ENCODE measurements at places on chromosomes 16 and 17. TPM values are rescaled to one million over a fixed set of nuclear protein-coding genes. Genes with fewer than 3 reads are reported as not detected.

DNA sequence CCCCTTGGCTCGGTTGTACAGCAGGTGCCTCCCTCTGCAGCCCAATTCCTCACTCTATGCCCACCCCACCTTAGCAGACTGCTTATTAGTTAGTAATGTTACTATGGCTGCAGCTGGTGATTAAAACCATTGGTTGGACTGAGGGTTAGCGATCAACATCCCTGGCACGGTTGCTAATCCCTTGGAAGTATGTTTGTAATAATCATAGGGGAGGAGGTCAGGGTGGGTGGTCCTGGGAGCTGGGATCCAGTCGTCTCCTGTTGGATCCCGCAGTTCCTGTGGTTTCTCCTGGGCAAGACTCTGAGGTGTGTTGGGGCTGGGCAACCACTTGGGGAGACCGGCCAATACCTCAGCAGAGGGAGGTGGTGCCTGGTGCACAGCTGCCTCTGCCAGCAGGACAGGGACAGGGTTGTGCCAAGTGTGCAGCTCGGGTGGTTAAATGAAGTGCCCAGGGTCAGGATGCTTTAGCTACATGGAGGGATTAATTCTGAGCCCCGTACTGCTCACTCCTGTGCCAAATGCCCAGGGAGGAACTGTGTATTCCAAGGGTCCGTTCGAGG, 38.0 kb downstream of the FZD2 start:
- no peak for DNase-seq

Gene SLC52A1
- not detected for total RNA-seq

DNA sequence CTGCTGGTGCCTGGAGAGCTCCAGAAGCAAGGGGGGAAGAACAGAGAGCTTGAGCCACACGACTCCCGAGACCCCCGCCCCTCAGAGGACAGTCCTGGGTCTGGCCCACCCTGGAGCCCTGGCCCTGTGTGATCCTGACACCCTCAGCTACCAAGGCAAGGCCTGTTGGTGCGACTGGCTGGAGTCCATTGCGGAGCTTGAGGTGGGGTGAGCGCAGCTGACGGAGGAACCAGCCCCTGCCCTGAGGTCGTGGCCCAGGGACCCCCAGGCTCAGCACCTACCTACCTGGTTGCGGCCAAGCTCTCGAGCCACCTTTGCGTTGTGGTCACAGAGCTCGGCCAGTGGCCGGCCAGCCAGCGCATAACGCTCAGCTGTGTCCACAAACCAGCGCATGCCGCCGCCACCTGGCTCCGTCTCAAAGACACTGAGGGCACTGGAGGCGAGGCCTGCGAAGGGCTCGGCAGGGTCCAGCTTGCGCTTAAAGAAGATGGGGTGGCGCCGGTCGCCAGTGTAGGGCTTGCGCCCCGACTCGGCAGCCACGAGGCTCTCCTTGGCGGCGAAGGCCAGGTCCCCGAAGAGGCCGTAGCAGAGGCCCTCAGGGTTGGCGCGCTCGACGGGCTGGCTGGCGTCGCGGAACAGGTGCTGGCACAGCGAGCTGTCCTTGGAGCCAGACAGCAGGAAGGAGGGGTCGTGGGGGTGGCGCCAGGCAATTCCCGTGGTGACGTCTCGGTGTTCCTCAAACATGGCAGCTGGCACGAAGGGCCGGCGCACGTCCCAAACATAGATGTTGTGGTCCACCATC, 2.5 kb upstream of the JMJD8 start:
- no peak for DNase-seq

GRCh38 chr16:12496186-12496585, 307.5 kb downstream of the CPPED1 start:
- DNase-seq, result no peak
